Breast epithelium (tissue), 4 donors: ENCODE measurements at places on chromosomes 2 and 18.

DNA sequence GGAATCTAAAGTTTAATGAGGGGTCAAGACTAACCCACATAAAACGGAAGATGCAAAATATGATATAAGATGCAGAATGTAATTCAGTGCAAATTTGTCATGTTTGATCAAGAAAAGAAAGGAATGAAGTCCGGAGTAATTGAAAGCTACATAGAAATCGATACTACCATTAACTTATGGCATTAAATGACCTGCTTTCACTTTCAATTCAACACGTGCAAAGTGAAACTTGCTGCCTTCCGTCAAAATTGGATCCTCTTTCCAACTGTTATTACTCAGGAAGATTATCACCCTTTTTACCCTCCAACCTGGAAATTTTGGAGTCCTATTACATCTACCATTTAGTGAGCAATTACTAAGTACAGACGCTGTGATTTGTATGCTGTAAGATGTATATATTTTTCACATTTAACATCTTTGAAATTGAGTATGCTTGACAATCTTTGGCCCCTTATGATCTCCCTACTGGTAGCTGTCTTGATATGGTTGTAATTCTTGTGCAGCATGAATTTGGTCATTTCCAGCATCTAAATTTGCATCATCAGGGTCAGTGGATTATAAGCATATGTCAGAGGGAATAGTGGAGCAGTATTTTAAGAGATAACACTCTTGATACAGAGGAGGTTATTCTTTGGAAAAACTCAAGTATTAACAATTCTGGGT lies 18.6 kb downstream of the UNC80 start:
- DNase-seq, result no peak

GRCh38 chr2:45191146-45191863 lies 182.1 kb upstream of the SIX2 start:
- DNase-seq, result no peak

DNA sequence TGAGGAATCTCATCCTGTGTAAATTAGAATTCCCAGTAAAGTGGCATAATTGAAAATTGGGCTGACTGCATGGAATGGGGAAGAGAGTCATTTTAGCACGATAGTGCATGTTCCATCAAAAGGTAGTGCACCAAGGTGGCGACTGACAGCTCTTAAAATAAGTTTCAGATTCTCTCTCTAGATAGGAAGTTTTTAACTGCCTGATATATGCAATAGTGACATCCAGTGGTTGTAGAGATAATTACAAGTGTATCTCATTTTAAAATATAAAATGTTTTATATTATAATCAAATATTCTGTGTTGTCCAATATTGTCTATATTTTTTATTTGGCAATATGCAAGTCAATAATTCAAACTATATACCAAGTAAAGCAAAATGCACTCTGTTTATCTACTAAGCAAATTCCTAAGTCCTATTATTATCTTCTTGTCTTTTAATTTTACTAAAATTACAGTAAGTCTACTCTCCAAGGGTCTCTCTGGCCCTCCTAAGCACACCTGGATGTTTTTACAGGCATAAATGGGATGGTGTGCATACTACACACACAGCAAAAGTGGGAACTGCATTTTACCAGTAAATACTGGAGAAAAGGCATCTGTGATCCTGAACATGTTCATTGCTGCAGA lies 397.7 kb upstream of the HNRNPA3 start:
- DNase-seq, result no peak

DNA sequence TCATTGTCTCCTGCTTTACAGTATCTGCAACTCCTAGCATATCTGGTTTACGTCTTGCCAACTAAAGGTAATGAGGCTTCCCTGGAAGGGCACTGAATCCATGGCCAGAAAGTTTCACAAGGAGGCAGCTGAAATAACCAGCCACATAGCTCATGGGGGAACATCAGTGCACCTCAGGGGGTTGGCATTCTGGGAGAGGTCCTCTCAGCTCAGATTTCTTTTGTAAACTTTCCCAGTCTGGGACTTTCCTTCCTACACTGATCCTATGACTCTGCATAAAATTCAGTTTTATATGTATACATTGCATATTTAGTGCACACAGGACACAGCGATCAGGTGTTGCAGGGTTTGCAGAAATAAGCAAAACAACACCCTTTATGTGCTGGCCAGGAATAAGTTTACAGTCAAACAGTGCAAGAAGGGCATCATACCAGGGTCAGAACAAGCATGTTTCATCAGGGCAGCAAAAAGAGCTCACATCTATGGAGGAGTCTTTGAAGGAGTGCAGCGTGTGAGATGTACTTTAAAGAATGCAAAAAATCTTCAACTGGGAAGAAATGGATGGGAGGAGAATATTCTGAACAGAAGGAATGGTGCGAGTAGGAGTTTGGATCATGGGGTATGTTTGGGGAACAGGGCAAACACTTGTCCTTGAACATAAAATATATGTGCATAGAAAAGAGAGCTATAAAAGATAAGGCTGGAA lies 240.6 kb upstream of the RAB12 start:
- DNase-seq, result no peak

DNA sequence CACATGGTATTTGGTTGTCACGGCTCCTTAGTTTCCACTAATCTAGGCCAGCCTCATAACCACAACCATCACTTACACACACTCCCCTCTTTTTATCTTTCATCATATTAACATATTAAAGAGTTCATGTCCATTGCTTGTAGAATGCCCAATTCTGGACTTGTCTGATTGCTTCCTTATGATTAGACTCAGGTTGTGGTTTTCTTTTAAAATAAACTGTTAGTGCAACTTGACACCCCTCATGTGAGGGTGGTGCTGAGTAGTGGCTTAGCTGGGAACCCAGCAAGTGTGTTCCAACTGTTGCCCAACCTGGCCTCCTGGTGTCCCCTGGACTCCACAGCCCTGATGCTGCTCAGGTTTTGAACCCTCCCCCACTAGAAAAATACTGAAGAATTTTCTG lies 20.1 kb upstream of the CD207 start:
- no peak for DNase-seq

DNA sequence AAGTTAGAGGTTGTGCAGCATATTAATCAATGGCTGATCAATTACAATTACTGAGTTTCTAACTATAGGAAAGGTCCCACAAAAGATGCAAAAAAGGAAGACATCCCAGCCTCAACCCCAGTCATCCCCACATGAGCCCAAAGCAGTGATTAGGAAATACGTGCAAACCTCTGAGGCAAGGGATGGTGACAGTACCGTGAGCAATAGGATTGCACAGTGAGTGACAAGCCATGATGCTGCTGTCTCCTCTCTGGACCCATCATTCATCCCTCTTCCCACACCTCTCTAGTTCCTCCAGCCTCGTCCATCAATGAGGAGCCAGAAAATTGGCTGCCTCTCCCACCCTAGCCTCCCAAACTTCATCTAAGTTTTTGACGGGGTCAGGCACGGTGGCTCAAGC lies 4.0 kb upstream of the SLC11A1 start:
- DNase-seq, result no peak

DNA sequence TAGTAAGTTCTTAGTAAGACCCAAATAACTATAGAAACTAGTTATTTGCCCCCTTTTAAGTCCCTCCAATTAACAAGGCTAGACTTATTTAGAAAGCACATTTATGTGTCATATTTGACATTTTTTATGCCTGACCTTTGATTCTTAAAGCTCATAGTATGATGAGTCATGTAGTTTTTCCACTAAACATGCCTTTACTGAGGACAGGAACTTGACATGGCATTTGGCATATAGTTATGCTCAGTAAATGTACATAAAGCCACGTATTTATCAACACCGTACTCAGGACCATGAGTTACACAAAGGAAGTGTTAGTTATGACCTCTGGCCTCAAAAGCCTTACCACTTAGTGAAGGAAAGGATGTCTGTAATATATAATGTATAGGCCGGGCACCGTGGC lies 78.9 kb downstream of the GNAL start:
- no peak for DNase-seq

GRCh38 chr2:191675807-191676721 lies 1.9 kb upstream of the NABP1 start:
- no peak for DNase-seq

- no peak for DNase-seq
Observed at GRCh38 chr2:192215096-192215877, 20.6 kb upstream of the TMEFF2 start.

GRCh38 chr2:101038455-101039255 lies 36.6 kb downstream of the RPL31 start:
- no peak for DNase-seq

- no peak for DNase-seq
Observed at GRCh38 chr2:39216346-39217191, 27.2 kb downstream of the CDKL4 start.

- no peak for DNase-seq
Observed at GRCh38 chr2:46047290-46047689, 249.9 kb upstream of the EPAS1 start.

GRCh38 chr2:175181877-175182308 lies 383 bp upstream of the ATP5MC3 start:
- no peak for DNase-seq
